ENCODE measurements at places on chromosomes 4 and X.

- DNase-seq, result peak; percentile 20
These were observed 619.7 kb downstream of the MID1IP1 start for GRCh38 chrX:39421006-39421405.

- no peak for DNase-seq
These were observed 403.9 kb upstream of the SMIM31 start for GRCh38 chr4:164350061-164350460.

DNA sequence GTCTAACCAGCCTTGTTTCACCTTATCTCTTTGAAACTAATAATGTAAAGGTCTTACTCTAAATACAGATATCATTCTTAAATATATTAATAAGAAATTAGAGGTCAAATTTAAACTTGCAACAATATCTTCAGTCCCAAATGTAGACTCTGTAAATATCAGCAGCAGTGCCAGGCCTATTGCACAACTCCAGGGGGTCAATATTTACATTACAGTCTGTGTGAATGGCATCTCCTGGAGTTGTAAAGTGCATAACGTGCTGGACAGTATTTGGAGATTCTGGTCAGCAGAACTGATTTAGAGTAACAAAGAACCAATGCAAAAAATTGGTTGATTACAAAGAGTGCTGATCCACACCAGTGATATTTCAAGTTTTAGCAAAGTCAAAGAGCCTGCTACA lies 1225.9 kb downstream of the PCDH19 start:
- DNase-seq, result no peak

DNA sequence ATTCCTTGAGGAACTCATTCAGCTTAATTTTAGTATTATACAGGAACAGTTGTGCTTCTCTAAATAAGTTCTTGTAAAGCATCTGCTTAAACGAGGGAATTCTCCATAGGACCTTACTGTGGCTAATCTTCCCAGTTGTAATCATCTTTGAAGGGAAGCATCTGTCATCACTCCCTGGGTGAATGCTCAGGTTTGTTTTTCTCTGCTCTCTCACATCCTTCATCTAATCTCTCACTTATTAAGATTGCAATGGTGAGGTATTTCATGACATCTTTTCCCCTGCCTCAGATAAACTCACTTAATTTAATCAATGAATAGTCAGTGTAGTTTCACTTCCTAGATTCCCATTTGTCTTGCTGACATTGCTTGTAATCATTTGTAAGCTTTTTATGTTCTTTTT lies 121.8 kb upstream of the ADAMTS3 start:
- no peak for DNase-seq

- no peak for DNase-seq
These were observed 549.4 kb downstream of the TLL1 start for GRCh38 chr4:166422475-166422874.

DNA sequence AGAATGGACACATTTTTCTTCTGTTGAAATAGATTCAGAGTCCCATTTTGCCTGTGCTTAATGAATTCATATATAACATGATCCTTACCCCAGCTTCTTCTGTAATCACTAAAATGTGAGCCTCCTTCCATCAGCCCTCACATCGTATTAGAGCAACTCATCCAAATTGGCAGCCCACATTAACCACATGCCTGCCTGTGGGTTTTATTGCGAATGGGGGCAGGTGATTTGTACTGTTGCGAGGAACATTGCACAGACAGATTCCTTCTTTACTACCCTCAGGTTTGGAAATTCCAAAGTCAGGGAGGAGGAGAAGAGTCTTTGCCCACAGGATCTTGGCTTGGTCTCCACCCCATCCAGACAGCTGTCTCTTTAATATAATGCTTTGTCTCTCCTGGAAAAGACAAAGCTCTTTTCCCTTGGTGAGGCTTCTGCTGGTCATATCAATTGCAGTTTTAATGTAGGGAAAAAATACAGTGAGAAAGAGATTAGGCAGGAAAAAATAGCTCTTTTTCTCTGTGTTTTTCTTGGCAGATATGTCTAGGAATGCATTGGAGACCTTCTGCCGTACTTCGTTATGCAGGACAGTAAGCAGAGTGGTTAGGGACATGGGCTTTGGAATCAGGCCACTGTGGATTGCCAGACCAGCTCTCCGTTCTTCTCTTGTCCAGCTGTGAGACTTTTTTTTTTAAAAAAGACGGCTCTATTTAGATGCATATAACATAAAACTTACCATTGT lies 371.2 kb downstream of the AFF2 start:
- peak; percentile 47 for DNase-seq

- no peak for DNase-seq
These were observed 42.4 kb downstream of the SLC7A11 start for GRCh38 chr4:138199568-138200235.

GRCh38 chr4:90951037-90951436 lies 823.8 kb downstream of the CCSER1 start:
- peak; percentile 93 for DNase-seq

DNA sequence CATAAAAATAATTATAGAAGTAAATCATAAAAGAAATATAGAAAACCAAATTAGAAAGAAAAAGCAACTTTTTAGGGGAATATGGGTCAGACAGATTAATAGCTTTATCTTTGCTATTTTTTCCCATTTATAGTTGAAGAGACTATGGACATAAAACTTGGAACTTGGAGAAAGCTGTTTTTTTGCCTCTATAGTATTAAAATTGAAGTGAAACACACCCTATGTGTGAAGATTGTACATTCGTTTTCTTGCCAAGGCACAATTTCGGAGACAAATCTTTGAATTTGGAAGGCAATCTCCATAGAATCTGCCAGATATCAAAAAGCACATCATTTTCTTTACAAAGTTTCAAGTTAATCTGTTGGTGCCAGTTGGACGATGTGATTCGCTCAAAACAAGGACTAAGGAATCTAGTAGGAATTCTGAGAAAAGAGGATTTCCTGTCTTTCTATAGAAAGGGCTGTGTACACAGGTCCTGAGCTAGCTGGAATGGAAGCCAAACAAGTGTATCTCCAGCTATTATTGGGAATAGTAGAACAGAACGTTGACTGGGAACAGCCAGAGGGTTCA lies 156.3 kb downstream of the SLC7A11 start:
- no peak for DNase-seq

GRCh38 chrX:25998687-25999086 lies 139.5 kb upstream of the MAGEB18 start:
- no peak for DNase-seq

DNA sequence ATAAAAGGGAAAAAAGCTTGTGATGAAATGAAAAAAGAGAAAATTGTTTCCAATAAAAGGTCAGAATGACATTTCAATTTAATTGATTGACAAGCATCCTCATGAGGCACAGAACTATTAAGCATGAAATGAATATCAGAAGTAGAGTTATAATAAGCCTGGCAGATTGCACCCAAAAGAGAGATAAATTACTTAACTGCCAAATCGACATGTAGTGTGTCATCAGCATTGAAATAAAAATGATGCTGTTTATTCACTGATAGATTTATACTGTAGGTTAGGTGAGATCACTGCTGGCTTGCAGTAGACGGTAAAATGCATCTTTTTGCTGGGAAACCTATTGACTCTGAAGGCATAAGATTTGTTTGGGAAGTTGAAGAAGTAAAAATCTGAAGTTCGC lies 507.2 kb downstream of the FSTL5 start:
- DNase-seq, result no peak

- no peak for DNase-seq
These were observed 226.9 kb upstream of the HCCS start for GRCh38 chrX:10884246-10884645.
